ENCODE measurements at places on chromosomes 3 and 15. TPM values are rescaled to one million over a fixed set of nuclear protein-coding genes. Genes with fewer than 3 reads are reported as not detected.

GRCh38 chr3:61518590-61518989 is 42.8 kb upstream of the PTPRG start:
- ATAC-seq, result no peak

Gene SLC51A
- total RNA-seq, result not detected

Gene RPL4
- total RNA-seq, result 4,496 TPM

Gene ILDR1
- 0.74 TPM for total RNA-seq

Gene RETNLB
- not detected for total RNA-seq

- no peak for ATAC-seq
Measured at GRCh38 chr15:70575231-70576226, 187.8 kb downstream of the UACA start.

DNA sequence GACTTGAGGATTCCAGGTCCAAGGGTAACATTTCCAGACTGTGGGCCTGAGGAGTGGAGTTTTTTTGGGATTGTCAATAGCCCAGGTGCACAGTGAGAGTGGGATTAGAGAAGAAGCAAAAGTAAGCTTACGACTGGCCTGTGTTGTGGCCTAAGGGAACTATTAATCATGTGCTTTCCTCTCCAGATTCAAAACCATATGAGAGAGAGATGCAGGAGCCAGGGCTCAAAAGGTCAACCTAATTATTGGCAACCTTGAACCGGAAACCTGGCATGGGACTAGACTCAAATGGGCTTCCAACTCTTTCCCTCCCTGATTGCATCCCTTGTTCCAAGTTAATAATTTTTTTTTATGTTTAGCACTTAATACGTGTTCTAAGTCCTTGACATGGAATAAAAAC is 242.1 kb upstream of the THRB start:
- ATAC-seq, result no peak

Gene ARIH1
- total RNA-seq, result 62.2 TPM

- ATAC-seq, result no peak
Measured at GRCh38 chr15:25170781-25171110, 216.0 kb downstream of the SNRPN start.

- no peak for ATAC-seq
Measured at GRCh38 chr3:169173231-169173630, 490.3 kb downstream of the MECOM start.

GRCh38 chr15:39323706-39324105 is 257.2 kb upstream of the THBS1 start:
- ATAC-seq, result no peak

- ATAC-seq, result no peak
Measured at GRCh38 chr3:136725468-136725867, 26.7 kb downstream of the STAG1 start.

DNA sequence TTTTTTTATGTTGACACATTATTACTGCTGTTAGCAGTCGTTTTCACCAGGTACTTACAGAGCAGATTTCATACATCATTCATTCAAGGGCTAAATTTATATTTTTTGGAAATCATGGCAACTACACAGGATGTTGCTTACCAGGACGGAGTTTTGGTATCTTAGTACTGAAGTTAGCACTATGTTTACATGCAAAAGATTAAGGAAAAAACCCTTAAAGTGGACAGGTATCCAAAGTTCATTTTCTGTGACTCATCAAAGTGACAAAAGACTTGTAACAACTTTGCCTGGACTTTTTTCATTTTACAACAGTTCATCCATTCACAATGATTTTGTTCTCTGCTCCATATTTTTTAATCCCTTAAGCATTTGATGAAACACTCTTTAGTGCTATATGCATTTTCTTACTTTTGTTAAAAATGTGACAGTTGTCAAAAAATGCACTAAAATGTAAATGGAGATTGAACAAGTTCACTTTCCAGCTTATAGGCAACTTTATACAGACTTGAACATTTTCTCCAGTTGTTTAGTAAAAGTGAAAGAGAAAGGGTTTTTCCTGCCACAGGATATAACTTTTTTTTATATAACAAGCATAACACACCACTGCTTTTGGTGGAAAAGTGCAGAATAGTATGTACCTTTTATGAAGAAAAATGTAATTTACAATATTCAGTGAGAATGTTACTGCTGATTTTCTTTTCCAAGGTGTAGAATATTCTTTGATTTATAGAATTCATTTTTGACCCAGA is 104.1 kb downstream of the STT3B start:
- no peak for ATAC-seq

GRCh38 chr15:59543721-59544547 is 67.6 kb upstream of the GCNT3 start:
- no peak for ATAC-seq

DNA sequence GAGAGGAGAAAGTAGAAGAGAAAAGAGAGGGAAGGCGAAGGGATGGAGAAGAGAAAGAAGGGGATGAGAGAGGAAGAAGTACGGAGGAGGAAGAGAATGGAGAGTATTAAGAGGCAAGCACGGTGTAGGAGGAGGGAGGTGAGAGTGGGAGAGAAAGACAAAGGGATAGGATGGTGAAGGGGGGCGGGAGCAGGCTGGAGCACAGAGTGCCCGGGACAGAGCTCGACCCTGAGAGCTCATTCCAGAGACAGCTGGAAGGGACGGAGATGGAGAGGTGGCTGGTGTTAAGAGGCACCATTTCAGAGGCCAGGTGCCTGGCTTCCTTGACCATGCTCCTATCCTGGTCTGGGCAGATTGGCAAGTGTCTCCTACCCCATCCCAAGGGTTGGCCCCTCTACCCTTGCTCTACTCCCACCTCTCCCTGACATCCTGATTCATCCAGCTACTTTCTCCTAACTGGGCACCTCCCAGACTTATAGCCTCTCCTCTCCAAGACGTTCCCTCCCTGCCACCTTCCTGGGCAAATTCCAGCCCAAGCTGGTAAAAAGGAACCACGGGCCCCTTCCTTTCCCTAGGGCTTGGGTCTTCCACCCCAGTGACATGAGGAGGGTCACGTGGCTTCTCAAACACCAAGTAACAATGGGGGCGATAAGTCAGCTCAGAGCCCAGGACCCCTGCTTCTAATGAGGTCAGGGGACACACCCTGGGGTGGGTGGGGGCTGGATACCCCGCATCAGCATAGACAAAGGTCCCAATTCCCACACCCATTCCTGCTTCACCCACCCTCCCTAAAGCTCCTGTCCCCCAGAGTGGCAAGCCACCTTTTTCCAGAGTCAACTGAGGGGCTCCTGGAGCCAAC is 1.1 kb downstream of the CLCN2 start:
- no peak for ATAC-seq

Gene KCNAB1
- 1.5 TPM for total RNA-seq

- no peak for ATAC-seq
Measured at GRCh38 chr3:56980243-56980642, 80.2 kb upstream of the SPATA12 start.

Gene ALG1L2
- not detected for total RNA-seq

DNA sequence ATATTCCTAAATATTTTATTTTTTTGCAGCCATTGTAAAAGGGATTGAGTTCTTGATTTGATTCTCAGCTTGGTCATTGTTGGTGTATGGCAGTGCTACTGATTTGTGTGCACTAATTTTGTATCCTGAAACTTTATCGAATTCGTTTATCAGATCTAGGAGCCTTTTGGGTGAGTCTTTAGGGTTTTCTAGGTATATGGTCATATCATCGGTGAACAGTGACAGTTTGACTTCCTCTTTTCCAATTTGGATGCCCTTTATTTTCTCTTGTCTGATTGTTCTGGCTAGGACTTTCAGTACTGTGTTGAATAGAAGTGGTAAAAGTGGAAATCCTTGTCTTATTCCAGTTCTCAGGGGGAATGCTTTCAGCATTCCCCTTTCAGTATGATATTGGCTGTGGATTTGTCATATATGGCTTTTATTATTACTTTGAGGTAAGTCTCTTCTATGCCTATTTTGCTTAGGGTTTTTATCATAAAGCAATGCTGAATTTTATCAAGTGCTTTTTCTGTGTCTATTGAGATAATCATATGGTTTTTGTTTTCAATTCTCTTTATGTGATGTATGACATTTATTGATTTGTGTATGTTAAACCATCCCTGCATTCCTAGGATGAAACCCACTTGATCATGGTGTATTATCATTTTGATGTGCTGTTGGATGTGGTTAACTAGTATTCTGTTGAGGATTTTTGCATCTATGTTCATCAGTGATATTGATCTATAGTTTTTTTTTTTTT is 11.4 kb upstream of the SLC9A9 start:
- ATAC-seq, result no peak

GRCh38 chr15:50066202-50066601 is 52.8 kb downstream of the ATP8B4 start:
- no peak for ATAC-seq

Gene ZMYND10
- not detected for total RNA-seq

DNA sequence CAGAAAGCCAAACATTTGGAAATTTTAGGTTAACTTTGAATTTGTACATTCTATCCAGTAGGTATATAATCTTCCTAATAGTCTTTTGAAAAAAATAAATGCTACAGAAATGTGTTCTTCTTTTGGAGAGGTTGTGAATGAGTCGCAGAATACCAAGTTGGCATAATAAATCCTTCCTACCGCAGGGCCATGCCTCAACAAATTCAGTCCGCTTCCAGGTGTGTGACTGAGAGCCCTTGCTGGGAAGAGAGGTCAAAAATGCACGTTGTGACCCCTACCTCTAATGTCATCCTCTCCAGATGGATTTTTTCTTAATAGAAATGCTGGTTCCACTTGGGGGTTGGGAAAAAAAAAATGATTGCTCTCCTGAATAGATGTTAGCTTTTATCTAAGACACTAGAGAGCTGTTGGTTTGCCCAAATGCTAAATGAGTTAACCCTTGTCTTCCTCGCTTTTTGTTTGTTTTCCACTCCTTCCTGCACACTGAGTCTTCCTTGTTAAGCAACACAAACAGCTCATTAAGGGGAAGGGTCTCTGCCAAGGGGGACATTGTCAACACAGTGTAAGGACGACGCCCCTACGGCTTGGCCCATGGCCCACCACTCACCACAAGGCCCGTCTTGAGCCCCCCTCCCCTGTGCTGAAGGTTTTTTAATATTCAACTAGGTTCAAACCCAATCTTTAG is 33.9 kb downstream of the RLBP1 start:
- no peak for ATAC-seq

DNA sequence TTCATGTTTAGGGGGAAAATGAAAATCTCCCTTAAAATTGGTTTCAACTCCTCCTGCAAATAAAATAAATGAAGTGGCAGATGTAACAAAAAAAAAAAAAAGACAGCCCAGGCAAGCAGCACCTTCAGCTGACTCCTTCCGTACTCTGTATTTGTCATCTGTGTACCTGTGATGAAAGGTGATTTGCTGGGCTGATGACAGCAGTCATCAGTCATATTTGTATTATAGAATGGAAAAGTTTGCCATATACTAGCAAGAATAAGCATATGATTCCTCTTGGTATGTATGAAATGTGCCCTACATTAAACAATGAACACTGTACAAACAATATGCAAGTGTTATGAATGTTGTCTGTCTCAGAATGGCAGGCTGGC is 44.1 kb upstream of the WWTR1 start:
- no peak for ATAC-seq

GRCh38 chr3:146191051-146191450 is 30.1 kb upstream of the PLOD2 start:
- no peak for ATAC-seq

DNA sequence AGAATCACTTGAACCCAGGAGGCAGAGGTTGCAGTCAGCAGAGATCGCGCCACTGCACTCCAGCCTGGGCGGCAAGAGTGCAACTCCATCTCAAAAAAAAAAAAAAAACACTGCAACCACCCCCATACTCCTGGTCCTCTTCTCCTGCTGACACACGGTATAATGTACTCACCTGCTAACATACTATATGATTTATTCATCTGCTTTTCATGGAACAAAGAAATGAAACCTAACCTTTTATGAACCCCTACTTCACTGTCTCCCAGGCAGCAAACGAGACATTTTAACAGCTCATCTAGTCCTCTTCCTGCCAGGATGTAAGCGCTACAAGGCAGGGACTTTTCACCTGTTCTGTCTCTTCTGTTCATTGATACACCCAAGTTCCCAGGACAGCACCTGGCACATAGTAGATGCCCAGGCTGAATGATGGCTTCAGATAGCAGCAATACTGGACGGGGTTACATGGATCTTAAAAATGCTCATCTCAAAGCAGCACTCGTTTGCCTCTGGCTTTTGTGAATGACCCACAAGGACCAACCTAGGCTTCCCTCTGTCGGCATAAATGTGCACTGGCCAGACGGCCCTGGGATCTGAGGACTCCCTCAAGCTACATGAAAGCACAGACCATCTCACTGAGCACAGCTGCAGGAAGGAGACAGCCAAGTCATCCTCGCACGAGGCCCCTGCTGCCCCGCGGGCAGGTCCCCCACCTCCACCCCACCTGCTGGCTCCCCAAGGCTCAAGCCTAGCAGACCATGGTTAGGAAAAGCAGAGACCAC is 20.3 kb downstream of the XXYLT1 start:
- peak; percentile 60 for ATAC-seq

DNA sequence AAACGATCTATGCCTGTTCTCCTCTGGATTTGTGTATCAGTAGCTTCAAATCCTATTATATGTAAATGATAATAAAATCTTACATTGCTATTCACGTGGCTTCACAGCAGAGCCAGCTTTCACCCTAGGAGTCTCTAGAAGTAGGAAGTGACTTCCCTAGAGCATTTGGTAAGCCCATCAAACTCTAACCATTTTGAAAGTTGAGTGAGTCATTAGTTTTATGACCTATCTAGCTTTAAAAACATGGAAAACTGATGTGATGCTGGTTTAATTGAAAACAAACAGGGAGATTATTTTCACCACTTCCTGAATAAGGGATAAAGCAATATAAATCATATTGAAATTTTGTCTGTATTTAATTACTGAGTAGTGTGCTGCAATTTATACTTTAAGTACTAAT is 275.2 kb downstream of the EPHA6 start:
- ATAC-seq, result no peak

GRCh38 chr3:100602506-100603444 is 6.6 kb upstream of the ADGRG7 start:
- no peak for ATAC-seq

DNA sequence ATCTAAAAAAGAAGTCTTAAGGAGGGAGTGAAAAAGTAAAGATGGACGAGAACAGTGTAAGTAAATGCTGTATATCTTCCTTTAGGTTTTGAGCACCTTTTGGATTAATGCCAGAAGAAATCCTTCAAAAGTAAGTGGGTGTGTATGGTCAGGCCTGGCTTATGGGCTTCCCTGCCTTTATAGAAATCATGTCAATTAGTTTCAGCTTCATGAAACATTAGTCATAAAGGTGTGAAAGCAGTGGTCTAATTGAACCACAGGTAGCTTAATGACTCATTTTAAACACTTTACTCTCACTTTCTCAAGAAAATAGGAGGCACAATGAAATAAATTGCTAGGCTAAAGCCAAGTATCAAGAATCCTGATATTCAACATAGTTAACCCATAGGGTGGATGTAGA is 467.4 kb upstream of the DPPA4 start:
- peak; percentile 25 for ATAC-seq

Gene SLC22A13
- 0.16 TPM for total RNA-seq

DNA sequence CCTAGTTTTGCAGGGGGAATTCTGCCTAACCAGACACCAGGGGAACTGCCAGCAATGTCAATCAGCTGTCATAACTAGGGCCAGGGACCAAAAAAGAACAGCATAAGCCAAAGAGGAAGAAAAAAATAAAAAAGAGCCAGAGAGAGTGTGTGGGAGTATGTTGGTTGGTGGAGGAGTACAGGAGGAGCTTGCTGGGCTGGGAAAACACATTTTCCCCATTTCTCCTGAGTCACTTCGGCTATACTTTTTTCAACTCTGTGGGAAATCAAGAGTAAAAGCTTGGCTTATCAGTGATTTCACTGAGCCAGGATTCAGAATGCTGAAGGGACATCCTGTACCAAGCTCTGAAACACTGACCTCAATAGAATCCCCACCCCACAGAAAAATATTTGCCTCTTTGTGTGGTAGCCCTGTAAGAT is 144.7 kb upstream of the DPH6 start:
- peak; percentile 93 for ATAC-seq
